ENCODE measurements at places on chromosomes 6 and 20.
A peak's percentile ranks its signal among the peaks of the same experiment; 100 is the strongest.

DNA sequence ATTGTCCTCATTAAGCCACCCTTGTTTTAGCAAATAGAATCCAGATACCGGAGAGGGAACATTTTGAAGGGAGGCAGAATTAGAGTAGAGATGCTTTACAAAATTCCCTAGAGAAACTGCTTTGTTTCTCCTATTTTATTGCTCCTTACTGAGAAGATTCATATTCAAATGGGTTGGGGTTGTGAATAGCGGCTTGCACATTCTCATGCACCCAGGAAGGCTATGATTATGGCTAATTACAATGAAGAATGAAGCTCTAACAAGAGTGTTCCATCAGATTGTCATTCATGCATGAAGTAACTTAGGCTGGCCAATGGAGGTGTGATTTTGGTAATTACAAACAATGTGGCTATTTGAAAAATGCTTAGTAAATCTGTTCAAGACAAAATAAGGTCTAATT lies 129.6 kb downstream of the PACRG start:
- DNase-seq, result no peak

DNA sequence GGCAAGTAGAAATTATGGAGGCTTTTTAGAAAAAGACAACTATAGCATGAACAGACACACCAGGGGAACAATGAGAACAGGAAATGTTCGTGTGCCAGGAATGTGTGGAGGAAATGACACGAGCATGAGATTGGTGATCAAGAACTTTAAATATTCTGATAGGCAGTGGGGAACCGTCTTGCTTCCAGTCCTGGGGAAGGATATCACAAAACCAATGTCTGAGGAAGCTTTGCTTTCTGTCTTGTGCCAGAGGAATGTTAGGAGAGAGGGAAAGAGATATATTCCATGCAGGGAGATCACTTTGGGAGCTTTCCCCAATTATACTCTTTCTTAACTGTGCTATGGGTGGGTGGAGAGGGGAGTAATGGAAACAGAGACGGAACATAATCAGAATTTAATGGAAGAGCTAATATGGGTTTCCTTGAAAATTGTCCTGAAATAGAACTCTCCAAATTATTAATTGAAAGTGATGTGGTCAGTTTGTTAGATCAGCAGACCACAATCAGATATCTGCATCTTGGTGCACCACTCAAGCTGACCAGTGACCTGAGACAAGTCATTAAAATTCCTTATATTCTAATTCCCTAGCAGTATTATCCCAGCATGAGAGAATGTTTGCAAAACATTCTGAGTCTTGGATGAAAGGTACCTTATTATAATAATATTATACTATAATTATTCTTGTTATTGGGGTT lies 178.2 kb downstream of the SOX4 start:
- DNase-seq, result no peak

GRCh38 chr20:37970856-37971245 lies 62.4 kb downstream of the TTI1 start:
- DNase-seq, result no peak

DNA sequence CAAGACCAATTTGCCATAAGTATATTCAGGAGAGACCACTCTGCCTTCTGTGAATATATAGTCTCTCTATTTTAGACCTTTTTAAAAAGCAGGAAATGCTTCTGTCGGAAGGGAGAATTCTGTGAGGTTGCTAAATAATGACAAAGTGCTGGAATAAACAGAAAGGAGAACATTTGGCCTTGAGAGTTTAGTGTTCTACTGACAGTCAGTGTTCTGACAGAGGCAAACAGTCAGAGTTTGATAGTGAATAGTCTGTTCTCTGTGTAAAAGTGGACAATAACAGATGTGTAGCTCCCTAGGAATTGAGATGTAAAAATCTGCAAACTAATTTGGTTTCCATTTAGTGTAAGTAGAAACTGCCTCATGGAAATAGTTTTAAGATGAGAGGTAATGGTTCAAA lies 220.7 kb downstream of the PHF3 start:
- no peak for DNase-seq

DNA sequence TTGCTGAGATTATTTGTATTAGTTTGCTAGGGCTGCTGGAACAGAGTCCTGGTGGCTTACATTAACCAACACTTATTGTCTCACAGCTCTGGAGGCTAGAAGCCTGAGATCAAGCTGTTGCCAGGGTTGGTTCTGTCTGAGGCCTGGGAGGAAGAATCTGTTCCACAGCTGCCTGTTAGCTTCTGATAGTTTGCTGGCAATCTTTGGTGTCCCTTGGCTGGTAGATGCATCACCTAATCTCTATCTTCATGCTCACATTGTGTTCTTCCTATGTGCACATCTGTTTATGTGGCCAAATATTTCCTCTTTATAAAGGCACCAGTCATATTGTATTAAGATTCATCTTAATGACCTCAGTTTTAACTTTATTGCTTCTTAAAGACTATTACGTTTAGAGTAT lies 19.5 kb downstream of the SF3B5 start:
- DNase-seq, result no peak

DNA sequence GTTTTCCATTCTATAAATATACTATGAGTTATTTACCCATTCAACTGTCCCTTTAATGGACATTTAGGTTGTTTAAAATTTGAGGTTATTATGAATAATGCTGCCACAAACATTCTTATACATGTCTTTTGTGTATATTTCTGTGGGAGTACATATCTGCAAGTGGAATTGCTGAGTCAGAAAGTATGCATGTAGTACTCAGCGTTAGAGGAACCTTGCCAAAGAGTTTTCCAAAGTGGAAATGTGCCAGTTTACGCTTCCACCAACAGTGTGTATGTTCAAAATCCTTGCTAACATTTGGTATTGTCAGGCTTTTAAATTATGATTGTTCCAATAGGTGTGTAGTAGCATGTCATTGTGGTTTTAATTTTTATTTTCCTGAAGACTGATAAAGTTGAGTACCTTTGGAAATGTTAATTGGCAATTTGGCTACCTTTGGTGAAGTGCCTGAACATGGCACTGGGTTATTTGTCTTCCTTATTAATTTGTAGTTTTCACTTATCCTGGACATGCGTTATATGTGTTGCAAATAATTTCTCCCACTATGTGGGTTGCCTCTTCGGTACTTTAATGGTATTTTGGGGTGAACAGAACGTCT lies 341.2 kb downstream of the CD83 start:
- DNase-seq, result no peak

DNA sequence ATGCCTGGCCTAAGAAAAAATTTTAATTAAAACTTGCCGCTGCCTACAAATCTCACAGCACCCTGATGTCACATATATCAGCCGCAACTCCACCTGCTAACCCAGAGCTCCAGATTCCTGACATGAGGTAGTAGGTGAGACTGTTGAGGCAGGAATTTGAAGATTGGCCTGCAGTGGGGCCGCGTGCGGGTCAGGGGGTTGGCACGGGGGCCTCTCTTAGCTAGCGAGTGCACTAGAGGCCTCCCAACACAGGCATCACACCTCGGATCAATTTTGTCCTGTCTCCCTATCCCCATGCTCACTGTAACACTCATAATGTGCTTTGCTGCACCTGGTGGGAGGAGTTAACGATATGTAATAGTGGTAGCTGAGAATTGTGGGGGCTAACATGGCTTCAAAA lies 349.8 kb downstream of the CDC5L start:
- DNase-seq, result no peak

DNA sequence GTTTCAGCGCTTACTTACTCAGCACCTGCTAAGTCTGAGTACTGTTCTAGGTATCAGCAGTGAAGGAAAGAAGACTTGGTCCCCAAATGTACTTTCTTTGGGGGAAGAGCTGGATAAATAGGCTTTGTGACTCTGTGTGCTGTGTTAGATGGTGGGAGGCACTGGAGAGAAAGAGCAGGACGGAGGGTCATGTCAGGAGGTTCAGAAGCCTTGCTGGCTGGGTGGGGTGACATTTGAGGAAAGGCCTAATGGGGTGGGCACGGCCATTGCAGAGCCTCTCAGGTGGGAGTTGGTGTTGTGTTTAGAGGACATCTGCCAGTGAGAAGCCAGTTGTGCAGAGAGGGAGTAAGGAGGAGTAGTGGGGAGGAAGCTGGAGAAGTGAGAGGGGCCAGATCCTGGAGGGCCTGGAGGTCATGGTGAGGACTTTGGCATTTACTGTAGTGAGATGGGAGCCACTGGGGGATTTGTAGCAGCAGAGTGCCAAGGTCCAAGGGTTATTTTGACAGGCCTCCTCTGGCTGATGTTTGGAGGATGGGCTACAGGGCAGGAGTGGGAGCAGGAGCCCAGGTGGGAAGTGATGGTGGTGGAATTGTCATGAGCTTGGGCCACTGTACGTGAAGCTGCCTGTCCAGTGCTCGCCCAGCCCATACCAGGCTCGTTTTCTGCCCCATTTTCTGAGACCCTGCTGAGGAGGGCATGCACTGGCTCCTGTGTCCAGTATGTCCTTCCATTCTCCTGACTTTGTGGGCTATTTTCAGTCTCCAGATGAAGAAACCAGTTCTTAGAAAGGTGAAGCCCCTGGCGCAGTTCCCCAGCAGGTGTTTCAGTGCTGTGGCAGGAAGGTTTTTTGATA lies 886 bp downstream of the SDCBP2 start:
- DNase-seq, result no peak

DNA sequence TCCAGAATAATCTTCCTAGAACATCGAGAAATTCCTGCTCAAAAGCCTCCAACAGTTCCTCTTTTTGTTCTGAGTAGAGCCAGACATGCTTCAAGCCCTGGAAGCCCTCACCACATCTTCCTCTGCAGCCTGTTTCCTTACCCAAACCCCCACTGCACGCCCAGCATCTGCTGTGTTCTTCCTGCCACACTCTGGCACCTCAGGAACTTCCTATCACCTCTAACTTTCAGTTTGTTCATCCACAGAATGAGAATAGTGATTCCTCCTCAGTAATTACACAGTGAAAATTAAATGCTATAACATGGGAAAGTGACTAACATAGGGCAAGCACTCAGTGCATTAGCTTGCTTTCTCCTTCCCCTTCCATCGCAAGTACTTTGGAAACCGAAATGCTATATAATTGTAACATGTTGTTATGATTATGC lies 26.3 kb downstream of the C6orf89 start:
- DNase-seq, result no peak

- DNase-seq, result no peak
Measured at GRCh38 chr6:39128832-39129231, 13.8 kb upstream of the SAYSD1 start.

- DNase-seq, result no peak
Measured at GRCh38 chr20:61135968-61136367, 116.1 kb upstream of the CDH4 start.

DNA sequence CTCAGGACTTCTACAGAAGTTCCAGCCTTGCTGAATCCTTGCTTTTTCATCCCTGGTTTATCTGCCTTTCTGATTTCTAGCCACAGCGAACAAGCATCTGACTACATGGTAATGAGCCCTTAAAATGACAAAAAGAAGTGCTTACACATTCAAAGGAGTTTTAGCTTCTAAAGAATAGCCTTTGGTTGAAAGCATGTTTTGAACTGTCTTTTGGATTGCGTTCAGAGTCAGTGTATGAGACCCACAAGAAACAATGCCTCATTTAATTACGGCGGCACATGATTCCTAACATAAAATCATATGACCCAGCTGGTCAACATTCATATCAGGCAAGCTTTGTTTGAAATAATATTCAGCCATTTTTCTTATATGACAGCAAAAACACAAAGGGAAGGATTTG lies 784.2 kb downstream of the KIF16B start:
- peak; percentile 5 for DNase-seq

DNA sequence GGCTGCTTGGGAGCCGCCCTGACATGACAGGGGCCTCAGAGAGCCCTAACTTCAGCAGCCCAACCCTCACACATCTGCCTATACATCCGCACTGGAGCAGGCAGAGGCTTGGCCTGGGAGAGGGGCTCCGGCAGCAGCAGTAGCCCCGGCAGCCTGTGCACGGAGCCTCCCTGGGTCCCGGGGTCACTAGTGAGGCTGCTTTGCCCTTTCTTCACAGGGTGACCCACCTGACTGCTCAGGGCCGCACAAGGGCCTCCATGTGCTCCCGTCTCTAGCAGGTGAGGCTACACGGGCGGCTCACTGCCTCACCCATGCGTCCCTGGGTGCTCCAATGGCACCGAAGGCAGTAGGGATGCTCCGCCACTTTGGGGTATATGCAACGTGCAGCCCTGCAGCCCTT lies 36.7 kb upstream of the STX16 start:
- DNase-seq, result no peak

DNA sequence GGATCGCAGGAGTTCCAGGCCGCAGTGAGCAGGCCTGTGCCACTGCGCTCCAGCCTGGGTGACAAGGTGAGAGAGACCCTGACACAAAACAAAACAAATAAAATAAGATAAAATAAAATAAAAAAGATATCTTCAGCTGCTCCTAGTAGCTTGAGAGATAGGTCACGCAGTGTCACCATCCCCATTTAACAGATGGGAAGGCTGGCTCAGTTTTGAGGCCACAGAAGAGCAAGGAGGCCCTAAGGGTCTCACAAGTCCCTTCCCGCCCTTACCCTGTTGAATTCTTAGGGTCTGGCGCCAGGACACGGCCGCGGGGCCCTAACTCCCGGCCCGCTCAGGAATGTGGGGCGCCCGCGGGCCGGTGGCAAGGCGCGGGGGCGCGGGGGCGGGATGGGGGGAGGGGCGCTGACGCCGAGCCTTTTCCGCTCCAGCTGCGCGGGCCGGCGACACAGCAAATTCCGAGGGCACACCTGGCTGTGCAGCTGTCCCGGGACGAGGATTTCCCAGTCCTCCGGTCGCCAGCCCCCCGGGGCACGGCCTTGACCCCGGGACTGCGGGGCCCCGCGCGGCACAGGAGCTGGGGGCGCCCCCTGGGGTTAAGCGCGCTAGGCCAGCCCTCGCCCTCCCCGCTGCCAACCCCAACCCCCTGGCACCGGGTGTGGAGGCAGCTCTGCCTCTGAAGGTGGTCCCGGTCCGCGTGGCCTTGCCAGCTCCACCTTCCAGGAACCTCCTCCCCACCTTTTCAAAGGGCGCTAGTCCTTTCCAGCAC lies 10.3 kb upstream of the R3HDML start:
- no peak for DNase-seq
